ENCODE measurements at places on chromosomes 4 and X.

GRCh38 chrX:133254666-133255065, 36.5 kb upstream of the TFDP3 start:
- DNase-seq = no peak

GRCh38 chrX:68834371-68835103, 5.7 kb downstream of the EFNB1 start:
- no peak for DNase-seq

- no peak for DNase-seq
Measured at GRCh38 chr4:78343682-78344081, 207.9 kb upstream of the ANXA3 start.

DNA sequence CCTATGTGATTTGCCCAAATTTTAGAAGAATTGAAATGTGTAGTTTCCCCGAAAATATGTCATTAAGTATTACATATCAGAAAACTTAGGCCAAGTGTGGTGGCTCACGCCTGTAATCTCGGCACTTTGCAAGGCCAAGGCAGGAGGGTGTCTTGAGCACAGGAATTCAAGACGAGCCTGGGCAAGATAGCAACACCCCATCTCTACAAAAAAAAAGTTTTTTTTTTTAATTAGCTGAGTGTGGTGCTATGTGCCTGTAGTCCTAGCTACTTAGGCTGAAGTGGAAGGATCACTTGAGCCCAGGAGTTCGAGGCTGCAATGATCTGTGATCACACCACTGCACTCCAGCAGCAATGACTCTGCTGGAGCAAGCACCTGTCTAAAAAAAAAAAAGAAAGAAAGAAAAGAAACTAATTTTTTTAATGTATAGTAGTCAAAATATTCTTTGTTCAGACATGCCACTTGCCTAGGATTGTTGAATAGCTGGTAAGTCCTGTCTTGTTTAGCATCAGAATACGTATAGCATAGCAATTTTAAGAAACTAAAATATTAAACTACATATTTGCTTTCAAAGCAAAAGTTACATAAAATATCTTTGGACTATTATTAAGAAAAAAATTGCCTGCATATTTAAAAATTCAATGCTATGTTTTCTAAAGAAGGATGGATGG, 40.1 kb upstream of the GAB1 start:
- DNase-seq = no peak

DNA sequence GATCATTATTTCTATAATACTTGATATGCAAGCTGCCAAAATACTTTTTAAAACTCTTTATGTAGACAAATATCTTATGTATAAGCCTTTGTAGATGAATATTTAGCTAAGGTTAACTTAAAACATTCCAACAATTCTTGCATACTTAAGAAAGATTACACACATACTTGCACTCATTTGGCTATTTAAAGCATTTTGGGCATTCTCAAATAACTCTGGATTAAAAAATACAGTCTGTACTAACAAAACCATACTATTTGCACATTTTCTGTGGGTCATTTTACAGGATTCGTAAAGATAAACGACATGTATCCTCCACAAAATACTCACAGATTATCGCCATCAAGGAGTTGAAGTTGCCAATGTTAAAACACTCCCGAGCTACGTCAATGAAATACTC, 26.5 kb downstream of the RASGEF1B start:
- no peak for DNase-seq

DNA sequence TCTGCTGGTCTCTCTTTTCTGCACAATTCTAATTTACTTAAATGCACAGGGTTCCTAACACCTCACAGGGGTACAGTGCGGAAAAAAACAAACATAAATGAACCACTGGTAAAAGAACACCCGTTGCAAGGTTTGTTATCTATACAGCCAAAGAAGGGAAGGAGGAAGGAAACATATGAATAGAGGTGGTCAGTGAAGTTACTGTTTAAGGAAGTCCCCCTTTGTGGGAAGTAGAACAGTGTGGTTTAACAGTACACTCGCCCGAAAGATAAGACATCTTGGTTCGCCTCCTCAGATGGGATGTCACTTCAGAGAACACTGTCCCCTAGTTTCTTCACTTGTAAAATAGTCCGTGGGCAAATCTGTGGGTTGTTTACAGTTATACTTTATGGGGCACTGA, 57.5 kb downstream of the TEC start:
- DNase-seq = no peak

- no peak for DNase-seq
Measured at GRCh38 chrX:49970674-49971073, 48.3 kb downstream of the CLCN5 start.

GRCh38 chr4:183136855-183137254, 37.8 kb downstream of the WWC2 start:
- no peak for DNase-seq

GRCh38 chr4:122583906-122584305, 37.0 kb downstream of the IL21 start:
- no peak for DNase-seq

DNA sequence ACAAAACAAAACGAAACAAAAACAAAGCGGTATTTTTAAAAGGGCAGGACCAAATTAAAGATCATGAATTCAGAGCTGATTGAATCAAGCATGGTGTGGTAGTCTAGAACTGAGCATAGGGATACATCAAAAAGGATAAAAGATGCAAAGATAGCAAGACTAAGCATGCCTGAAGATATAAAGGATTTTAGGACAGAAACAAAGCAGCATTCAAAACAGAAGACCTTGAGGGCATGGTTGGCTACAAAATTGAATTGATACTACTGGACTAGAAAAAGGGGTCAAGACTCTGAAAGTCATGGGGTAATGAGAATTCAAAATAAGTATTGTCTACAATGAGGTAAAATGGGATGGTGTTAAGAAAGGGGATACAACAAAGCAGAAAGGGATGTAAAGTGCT, 41.6 kb downstream of the RAB33A start:
- no peak for DNase-seq

GRCh38 chr4:4912155-4912554, 52.7 kb downstream of the MSX1 start:
- no peak for DNase-seq

GRCh38 chr4:140256941-140257340, 103.0 kb upstream of the MAML3 start:
- no peak for DNase-seq

DNA sequence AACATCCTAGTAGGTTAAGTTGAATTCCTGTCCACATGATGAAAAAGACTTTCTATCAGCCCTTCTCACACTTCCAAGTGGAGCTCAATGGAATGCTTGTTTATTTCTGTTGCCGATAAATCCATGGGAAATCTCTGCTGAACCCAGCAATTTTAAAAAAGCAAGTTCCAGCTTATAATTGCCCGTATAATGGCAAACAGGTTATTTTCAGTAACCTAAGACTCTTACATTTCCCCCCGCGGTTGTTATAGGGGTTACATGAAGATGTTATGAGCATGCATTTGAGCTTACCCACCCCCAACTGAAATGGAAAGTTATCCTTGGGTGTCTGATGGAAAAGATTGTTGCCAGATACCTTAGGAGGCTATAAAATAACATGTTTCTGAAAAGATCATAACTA, 136.2 kb downstream of the PALLD start:
- DNase-seq = no peak

DNA sequence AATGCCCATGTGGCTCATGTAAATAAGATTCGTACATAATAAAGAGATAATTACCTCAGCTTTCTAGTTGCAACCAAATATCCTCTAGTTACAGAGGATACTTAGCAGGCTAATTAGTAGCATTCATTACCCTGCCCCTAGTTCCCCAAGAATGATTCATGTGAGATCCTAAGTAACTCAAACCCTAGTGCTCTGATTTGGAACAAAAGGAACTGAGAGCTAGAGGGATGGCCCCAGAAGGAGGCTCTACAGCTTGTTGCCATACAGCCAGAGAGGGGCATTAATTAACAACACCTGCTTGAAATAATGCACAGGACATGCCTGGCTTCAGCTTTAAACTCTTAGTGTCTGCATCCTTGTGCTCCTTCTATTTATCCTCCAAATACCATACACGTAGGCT, 32.6 kb upstream of the CBR4 start:
- no peak for DNase-seq

DNA sequence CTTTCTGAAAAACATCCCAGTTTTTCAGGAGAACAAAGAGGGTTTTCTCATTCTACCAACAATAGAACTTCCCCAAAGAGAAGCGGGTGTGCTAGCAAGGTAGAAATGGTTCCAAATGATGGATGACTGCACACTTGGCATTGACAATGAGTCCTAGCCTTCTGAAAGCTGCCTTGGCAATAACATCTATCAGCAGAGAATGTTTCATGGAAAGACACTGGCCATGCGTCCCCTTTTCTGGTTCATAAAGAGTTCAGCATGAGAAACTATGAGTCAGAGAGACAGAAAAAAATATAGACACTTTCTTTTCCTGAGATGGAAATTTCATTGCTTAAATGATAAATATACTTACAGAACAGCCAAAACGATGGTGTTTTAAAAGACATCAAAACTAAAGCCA, 236.9 kb upstream of the PRKX start:
- DNase-seq = no peak

- no peak for DNase-seq
Measured at GRCh38 chr4:43163101-43163792, 270.7 kb downstream of the GRXCR1 start.

GRCh38 chrX:108399418-108400165, 38.6 kb downstream of the COL4A6 start:
- DNase-seq = no peak

DNA sequence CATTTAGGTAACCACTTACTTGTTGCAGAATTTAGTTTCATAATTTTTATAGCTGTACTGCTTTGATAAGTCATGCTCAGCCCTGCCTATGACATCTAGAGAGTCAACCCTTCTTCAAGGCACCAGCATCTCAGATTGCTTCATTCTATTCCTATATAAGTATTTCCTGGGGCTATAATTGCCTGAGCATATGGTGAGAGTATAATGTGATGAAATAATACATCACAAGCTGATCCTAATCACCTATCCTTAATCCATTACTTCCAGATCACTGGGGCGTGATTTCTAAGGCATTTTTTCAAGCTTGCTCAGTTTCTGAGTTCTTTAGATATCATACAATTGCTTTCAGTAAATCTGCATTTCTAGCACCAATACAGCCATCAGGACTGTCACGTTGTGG, 200.0 kb upstream of the NPY2R start:
- no peak for DNase-seq

- DNase-seq = no peak
Measured at GRCh38 chrX:150940844-150941495, 42.2 kb upstream of the HMGB3 start.

DNA sequence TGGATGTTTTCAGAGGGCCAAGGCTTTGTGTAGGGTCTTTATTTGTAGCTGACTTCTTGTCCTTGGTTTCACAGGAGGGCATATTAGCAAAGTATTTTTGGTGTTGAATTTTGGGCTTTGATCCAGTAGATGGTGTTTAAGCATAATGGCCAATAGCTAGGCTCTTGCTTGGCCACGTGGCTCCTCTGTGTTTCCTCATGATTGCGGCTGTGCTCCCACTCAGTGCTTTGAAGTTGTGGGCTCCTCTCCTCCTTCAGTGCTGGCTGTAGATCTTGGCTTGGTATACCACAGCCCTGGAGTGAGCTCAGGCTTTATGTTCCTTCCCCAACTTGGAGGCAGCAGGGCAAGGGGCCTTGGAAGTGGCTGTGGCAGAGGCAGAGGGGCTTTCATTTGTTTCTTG, 107.2 kb upstream of the CENPE start:
- DNase-seq = no peak

DNA sequence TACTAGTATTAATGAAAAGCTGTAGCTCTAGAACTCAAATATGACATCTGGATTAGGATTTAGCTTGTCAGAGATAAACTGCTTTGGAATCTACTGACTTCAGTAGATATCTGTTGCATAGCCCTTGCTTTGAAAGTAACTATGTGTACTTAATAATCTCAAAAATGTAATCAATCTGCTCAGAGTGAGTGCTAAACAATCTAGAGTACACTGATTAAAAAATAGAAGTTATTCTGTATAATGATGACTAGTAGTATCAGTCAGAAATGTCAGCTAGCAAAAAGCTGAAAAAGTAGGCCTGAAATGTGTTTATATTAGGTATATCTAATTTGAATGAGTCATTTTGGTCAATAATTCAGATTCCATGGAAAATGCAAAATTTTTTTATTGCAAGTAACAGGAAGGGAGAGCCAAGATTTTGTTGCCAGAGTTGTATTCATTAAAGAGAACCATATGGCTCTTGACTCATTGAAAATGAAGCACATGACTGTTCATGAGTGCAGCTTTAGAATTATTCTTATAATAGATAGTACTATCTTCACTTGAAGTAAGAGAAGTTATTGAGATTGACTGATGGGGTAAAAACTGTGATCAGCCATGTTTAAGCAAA, 20.0 kb downstream of the CLCN3 start:
- DNase-seq = no peak

- no peak for DNase-seq
Measured at GRCh38 chr4:140037353-140038030, 116.5 kb downstream of the MAML3 start.

GRCh38 chr4:81023484-81023883, 7.0 kb upstream of the BMP3 start:
- no peak for DNase-seq

DNA sequence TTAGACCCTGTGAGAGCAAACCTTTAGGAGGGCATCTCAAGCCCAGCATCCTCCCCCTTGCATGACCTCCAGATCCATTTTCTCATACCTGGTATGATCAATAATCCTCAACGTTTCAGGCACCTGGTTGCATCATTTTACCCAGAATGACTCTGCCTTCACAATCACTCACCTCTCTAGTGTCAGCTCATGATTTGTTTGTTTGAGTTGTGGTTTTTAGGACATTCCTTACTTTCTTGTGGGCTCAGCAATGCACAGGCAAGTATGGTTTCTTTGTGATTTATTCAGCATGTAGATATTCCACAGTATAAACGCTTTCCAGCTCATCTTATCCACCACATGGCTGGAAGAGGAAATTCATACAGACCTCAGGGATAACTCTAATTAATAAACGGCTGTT, 93.6 kb upstream of the CPEB2 start:
- no peak for DNase-seq

GRCh38 chr4:1414831-1415680, 8.8 kb upstream of the NKX1-1 start:
- DNase-seq = no peak

GRCh38 chr4:184406958-184407391, 67.4 kb downstream of the IRF2 start:
- DNase-seq = no peak

DNA sequence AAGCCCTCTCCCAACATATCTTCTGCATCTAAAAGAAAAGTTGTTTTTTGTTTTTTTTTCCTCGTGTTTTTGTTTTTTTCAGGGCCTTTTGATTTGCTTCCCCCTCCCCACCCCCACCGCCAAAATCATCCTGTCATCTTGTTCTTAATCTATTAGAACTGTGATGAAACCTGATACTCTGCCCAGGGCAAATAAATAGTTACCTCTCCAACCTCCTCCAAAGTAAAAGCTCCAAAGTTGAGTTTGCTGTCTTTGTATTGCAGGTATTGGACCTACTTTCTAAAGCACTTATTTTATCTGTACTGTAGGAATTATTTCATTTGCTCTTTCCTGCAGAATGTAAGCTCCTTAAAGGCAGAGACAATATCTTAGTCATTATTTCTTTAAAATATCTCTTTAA, 172.9 kb downstream of the SOWAHB start:
- no peak for DNase-seq

- no peak for DNase-seq
Measured at GRCh38 chr4:104989371-104989770, 157.3 kb upstream of the TET2 start.

GRCh38 chr4:154692304-154692818, 51.4 kb upstream of the LRAT start:
- DNase-seq = no peak

GRCh38 chr4:185559915-185560281, 24.6 kb upstream of the PDLIM3 start:
- DNase-seq = no peak

Data from stimulated activated CD8-positive, alpha-beta memory T cell treated with anti-CD3 and anti-CD28 coated beads, Interleukin-7, amount 100 ng/mL, for 1 hour (primary cell).